ENCODE measurements at places on chromosomes 3 and 15.

GRCh38 chr3:107242579-107242978 is 134.7 kb upstream of the CCDC54 start:
- DNase-seq, result no peak

GRCh38 chr3:130392266-130392665 is 46.8 kb downstream of the COL6A5 start:
- no peak for DNase-seq

DNA sequence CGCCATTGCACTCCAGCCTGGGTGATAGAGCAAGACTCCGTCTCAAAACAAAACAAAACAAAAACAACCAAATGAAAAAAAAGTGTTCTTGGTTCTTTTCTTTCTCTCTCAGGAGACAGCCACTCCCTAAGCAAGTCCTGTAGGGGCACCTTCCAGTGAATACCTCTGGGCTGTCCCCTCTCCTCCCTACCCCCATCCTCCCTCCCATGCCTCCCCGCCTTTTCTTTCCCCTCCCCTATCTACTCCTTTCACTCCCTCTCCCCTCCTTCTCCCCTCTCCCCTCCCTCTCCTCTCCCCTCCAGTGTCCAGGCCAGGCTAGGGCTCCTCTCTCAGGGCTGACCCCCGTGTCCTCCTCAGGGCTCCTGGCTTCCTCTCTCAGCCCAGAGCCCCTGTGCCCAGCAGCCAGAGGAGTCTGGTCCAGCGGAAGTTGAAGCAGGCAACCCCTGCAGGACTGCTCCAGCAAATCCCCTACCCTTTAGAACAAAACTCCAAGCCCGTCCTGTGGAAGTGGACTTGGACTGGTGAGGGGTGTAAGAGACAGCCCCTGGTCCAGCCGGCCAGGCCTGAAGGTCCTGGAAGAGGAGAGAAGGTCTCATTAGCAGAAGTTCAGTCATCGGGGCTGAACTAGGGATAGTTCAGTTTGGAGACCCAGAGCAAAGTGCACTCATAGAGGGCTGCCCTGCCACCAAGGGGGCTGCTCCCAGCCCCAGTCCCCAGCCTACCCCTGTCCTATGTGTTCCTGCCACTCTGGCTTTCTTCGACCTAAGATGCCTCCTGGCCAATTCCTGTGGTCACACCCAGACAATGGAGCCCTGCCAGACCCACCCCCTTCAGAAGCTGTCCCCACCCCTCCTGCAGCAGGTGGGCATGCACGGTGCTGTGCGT is 79.8 kb upstream of the IQSEC1 start:
- no peak for DNase-seq

DNA sequence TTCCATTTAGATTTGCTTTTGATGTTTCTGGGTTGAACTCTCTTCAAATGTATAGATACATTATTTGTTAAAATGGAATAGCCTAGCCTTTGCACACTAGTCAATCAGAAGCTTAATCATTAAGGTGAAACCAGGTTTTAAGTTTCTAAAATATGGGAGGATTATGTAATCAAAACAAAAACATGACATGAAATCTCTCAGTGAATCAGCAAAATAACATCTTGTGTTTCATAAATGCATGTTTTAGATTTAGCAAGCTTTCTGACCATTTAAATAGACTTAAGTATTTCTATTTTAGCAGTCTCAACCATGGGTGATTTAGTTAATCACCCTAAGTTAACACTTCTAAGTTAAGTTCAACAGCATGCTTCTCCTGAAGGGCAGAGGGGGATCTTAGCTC is 11.3 kb downstream of the GTF2E1 start:
- no peak for DNase-seq

DNA sequence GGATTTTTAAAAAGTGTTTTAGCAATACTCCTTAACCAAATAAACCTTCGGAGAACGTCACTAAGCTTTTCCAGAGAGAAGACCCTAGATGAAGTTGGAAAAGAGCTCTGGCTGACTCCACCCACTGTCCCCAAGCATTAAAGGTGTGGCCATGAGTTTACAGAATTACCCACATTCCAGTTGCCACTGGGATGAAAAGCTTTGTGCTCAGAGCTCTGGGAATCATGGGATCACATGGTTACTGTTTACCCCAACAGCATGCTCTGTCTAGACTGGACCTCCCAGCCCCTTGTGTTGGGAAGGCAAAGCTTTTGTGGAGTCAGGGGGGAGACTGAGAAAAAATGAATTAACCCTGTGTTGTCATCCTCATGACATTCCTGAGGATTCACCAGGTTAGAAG is 55.3 kb downstream of the CCK start:
- DNase-seq, result no peak

DNA sequence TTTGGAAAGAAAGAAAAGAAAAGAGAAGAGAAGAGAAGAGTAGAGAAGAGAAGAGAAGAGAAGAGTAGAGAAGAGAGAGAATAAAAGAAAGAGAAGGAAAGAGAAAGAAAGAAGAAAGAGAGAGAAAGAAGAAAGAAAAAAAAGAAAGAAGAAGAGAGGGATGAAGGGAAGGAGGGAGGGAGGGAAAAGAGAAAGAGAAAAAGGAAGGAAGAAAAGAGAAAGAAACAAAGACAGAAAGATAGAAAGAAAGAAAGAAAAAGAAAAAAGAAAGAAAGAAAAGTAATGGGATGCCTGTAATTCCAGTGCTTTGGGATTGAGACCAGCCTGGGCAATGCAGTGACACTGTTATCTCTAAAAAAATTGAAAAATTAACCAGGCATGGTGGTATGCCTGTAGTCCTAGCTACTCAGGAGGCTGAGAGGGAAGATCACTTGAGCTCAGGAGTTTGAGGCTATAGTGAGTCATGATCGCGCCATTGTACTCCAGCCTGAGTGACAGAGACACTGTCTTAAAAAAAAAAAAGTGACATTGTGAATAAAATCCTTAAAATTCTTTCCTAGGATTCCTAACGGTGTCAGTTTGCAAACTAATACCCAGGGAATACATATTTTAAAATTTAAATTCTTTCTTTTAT is 1.7 kb downstream of the RASL12 start:
- no peak for DNase-seq

DNA sequence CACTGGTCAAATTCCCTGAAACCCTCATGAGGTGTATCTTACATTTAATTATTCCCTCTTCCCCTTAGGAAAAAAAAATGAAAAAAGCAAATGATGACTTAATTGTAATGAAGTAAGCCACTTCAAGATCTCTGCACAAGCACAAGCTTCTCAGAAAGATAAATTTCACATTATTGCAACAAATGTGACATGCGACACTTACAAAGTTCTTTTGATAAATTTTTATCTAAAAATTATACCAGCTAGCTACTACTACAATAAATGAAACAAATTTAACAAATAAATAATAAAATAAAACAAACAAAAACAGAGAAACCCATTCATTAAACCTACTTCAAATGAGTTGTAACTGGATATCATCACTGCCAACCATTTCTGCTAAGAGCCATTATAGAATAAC is 10.0 kb upstream of the TM2D3 start:
- no peak for DNase-seq

GRCh38 chr3:10251006-10251405 is 2.7 kb downstream of the TATDN2 start:
- no peak for DNase-seq

- DNase-seq, result no peak
Observed at GRCh38 chr3:150610785-150611184, 7.7 kb downstream of the SELENOT start.

- no peak for DNase-seq
Observed at GRCh38 chr15:27339138-27339537, 368.2 kb downstream of the GABRG3 start.

- no peak for DNase-seq
Observed at GRCh38 chr3:184143327-184143726, 8.2 kb downstream of the EIF2B5 start.

- DNase-seq, result no peak
Observed at GRCh38 chr3:99474776-99475175, 163.6 kb upstream of the COL8A1 start.

GRCh38 chr3:106242781-106243180 is 374.0 kb upstream of the CBLB start:
- DNase-seq, result no peak

- no peak for DNase-seq
Observed at GRCh38 chr3:175007306-175007705, 148.2 kb downstream of the NAALADL2 start.

DNA sequence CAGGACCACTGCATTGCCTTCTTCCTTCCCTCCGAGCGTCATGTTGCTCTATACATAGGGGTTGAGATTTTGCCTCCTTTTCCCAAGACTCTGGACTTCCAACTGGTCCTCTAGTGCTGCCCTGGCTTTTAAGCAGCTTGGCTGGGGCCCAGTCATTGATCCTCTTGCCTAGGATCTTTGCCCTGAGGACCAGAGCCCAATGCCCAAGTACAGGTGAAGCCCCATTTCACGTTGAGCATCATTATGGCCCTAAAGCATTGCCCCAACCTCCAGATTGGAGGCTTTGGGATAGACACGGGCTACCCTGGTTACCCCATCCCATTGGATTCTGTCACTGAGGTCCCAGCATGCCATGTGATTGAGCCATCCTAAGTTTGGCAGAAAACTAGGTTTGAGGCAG is 47.7 kb downstream of the CYP19A1 start:
- DNase-seq, result no peak

DNA sequence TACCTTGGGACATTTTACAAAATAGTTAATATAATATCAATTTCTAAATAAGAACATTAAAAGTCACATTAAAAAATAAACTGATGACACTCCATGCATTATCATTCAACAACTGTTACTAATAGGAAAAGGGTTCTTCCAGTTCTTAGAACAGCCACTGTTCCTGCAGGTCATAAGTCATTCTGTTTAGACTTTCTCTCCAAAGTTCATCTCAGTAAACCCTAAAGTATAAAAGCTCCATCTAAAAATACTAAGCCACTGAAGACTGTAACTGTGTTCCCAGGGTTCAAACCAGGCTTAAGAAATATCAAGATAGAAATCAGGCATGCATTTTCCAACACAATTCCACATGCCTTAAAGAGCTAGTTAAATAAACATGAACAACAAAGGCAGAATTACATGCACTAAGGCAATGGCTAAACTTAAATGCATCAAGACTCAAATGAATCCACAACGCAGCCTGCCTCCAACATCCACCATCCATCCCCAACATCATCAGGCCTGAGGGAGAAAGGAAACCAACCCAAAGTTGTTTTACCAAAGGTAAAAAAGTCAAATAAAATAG is 46.2 kb downstream of the DMXL2 start:
- DNase-seq, result no peak

- DNase-seq, result no peak
Observed at GRCh38 chr3:134362221-134362620, 12.0 kb downstream of the AMOTL2 start.

- DNase-seq, result no peak
Observed at GRCh38 chr3:51156147-51156546, 228.9 kb upstream of the MANF start.

GRCh38 chr3:14448756-14449727 is 46.6 kb downstream of the SLC6A6 start:
- DNase-seq, result no peak

- no peak for DNase-seq
Observed at GRCh38 chr3:147361454-147362420, 44.6 kb downstream of the ZIC4 start.

GRCh38 chr15:32132859-32133258 is 102.5 kb downstream of the CHRNA7 start:
- DNase-seq, result no peak

GRCh38 chr15:97443101-97443500 is 517.4 kb upstream of the ARRDC4 start:
- DNase-seq, result no peak

DNA sequence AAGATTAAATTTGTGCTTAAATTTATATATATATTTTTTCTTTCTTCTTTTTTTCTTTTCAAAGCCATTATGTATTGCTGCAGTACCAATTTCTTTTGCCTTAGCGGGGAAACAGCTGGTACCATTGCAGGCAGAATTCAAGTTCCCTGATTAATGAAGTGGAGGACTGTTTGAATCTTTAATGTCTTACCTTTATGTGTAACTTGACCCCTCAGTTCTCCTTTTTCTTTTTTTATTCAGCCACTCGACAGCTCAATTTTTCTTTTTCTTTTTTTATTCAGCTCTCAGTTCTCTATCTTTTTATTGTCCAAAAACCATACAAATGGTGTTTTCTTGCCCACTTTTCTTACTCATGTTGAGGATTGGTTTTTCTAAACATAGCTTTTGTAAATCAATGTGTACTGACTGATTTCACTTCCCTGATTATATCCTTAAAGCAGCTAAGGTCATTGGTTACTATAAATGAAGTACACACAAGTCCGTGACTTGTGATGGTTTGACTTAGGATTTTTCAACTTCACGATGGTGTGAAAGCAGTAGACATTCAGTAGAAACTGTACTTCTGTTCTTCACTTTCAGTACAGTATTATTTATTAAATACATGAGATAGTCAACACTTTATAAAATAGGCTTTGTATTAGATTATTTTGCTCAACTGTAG is 22.8 kb downstream of the ATP2C1 start:
- DNase-seq, result no peak

- DNase-seq, result peak; percentile 49
Observed at GRCh38 chr3:132029182-132029902, 5.5 kb downstream of the CPNE4 start.

- DNase-seq, result no peak
Observed at GRCh38 chr3:97896547-97896946, 74.7 kb downstream of the CRYBG3 start.

DNA sequence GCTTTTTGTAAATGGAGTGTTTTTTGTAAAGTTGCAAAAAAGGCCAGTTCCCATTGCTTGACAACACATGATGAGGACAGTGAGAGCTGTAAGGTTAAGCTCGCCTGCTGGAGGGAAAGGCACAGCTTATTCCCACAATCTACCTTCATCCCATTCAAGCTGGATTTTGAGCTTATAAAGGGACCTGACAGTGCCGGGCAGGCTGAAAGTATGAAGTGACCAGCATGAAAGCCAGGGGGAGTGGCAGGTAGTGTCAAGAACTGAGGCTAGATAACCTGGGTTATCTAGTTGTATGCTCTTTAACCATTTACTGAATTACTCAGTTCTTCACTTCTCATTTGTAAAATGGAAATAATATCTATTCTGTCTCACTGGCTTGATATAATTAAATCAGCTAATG is 52.3 kb upstream of the KPNA4 start:
- DNase-seq, result no peak

DNA sequence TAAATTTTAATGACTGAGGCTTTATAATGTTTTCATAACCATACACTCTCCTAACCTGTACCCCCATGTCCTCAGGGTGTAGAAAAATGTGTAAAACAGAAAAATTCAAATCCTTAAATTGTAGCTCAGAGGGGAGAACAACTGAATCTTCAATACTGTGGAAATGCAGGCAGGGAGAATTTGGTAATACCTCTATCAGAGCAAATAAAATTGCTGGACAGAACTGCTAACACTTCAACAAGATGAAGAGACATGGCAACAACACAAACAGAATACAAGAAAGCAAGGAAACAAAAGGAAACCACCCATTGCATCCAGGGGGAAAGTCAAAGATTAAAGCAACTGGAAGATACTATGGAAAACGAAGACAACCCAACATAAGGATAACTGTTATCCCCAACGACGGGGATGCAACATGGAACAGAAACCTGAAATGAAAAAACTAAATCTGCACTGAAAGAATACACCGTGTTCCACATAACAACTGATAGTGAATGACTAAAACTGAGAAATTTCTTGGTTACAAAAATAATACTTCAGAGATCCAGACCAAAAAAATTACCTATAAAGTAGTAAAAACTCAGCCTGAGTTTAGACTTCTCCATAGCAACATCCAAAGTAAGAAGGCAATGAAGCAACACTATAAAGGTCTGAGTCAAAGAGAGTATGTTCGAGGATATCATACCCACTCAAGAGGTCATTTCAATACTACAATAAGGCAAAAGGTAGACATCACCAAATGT is 48.5 kb downstream of the HACD2 start:
- DNase-seq, result no peak

All from CD4-positive, alpha-beta T cell treated with Interleukin-12 subunit alpha and Interleukin-12 subunit beta, for 1 hour (primary cell).